ENCODE measurements at places on chromosomes 11 and 22.

DNA sequence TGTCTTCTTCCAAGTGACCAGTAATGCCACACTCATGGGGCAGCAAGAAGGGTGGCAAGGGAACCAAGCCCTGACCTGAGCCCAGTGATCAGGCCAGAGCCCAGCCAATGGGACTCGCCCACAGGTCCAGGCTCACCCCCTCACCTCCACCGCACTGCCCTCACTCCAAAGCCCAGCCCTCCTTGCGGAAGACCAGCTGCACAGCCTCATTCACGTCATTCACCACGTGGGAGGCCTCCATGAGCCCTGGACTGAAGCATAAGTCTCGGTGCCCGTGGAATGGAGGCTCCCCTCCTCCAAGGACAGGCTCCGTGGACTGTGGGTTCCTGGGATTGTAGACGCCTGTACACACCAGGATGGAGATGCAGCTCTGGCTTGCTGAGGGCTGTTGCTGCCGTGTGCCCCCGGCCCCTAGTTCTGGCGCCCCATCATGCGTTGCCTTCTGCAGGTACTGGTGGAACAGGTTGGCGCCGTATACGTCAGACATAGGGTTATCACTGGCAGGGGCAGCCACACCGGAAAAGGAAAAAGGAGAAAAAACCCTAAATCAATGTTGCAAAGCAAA, 16.8 kb upstream of the TMEM121B start:
- DNase-seq: no peak

GRCh38 chr22:48456449-48456848, 1371.2 kb downstream of the BRD1 start:
- DNase-seq: no peak

DNA sequence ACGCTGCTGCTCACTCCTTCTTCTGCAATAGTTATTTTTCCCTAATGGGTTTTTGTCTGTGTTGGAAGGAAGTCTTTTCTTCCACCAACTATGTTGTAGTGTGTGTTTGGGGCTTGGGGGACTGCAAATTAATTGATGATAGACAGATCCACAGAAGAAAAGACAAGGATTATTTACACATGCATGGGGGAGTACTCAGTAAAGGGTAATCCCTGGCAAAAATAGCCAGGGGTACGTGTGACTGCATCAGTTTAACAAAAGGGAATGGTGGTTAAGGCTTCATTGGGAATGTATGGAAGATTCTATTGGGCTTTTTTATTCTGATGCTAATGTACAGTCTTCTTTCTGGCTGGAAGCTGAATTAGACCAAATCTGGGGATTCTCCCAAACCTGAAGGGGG, 20.2 kb upstream of the FEZ1 start:
- DNase-seq: no peak

GRCh38 chr11:23990346-23991164, 506.3 kb upstream of the LUZP2 start:
- DNase-seq: no peak

GRCh38 chr11:124890683-124891372, 6.8 kb downstream of the ROBO4 start:
- DNase-seq: no peak

DNA sequence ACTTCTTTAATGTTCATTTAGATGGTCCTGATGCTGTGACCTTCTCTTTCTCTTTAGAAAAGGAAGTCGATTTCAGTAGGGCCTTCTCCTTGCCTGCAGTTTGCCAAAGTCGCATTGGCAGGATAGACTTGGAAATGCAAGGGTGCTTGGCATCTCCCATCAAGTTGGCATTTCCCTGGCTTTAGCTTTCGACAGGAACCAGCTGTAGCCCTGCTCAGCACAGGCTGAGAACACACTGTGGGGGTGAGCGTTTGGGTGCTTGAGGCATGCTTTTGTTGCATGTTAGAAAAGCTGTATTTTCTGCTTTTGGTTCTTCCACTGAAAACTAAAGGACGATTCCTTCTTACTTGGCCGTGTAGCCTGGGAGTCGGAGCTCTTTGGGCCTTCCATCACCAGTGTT, 37.7 kb downstream of the LDLRAD3 start:
- DNase-seq: no peak

- DNase-seq: no peak
Observed at GRCh38 chr11:69642549-69642912, 1.6 kb downstream of the CCND1 start.

GRCh38 chr11:43736502-43737200, 56.1 kb downstream of the HSD17B12 start:
- no peak for DNase-seq

- DNase-seq: no peak
Observed at GRCh38 chr11:131601586-131601985, 231.2 kb downstream of the NTM start.

GRCh38 chr11:34957206-34957605, 40.8 kb downstream of the PDHX start:
- no peak for DNase-seq

DNA sequence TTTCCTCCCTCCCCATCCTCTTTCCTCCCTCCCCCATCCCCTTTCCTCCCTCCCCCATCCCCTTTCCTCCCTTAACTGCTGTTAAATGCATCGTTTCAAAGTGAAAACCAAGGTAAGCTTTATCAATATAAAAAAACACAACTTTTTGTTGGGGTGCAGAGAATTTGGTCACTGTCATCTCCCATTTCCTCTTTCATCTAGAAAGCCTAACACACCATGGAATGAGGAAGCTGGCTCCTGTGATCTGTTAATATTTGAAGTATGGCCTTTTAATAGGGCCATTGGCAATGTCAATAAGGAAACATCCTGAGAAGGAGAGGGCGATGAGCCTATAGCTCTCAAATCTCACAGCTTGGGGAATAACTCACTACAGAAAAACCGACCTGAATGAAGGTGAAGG, 7.0 kb downstream of the EXPH5 start:
- DNase-seq: no peak

DNA sequence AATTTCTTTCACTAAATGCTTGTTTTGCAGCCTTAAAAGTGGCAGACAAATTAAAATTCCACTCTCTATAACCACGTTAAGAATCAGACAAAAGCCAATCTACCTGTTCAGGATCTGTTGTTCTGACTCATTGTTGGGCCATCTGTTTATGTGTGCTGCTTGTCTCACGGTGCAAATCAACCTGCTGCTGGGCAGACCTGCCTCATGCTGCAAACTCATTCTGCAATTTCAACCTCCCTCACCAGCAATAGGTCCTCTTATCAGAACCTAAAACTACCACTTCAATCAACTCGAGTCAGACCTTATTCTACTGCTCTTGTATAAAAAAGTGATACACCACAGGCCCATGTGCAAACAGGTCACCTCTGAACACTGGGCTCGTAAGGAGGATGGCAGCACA, 75.1 kb downstream of the LARGE2 start:
- DNase-seq: no peak

GRCh38 chr11:126464796-126465195, 109.3 kb downstream of the ST3GAL4 start:
- no peak for DNase-seq

GRCh38 chr22:46116491-46116958, 33.8 kb upstream of the PPARA start:
- peak; percentile 67 for DNase-seq

- peak; percentile 81 for DNase-seq
Observed at GRCh38 chr11:64230171-64230984, at the start of gene DNAJC4. Gene DNAJC4, plus strand, starts transcription at chr11:64230548. Its CDS starts 307 bp downstream, at chr11:64230855.

- no peak for DNase-seq
Observed at GRCh38 chr11:103582351-103582909, 454.0 kb upstream of the DDI1 start.

GRCh38 chr22:17397756-17398547, 28.7 kb downstream of the CECR2 start:
- no peak for DNase-seq

Measured in stimulated activated CD8-positive, alpha-beta memory T cell treated with anti-CD3 and anti-CD28 coated beads, Interleukin-7, amount 100 ng/mL, for 24 hours (primary cell).